Effector CD8-positive, alpha-beta T cell (primary cell): ENCODE measurements at places on chromosomes 5 and 9.

DNA sequence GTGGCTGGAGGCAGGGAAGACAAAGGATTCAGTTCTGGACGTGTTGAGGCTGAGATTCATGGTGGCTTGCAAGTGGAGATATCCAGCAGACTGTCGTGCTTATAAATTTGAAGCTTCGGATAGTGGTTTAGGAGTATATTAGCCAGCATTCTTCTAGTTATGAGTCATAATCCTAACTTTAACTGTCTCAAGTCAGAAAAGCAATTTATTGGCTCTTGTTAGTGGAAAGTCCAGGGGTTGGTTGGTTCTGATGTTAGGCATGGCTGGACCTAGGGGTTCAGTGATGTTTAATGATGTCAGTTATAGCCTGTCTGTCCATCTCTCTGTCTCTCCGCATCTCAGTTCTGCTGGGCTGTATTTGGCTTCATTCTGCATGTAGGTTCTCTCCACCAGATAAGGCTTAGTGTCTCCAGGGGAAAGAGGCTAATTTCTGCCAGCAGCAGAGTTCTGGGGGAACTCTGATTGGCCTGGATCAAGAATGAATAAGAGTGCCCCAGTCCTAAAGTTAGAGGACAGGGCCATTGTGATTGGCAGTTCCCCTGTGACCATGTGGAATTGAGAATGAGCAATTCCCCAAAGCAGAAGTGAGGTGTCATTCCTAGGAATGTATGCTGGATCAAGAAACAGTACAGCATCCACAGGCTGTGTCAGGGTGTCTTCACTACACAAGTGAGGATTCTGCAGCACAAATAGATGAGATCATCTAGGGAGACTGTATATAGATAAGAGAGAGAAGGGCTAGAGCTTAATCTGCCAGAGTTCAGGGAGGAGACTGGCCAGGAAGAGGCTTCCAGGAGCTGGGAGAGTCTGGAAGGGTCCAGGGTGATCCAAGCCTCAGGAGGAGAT lies 72.9 kb upstream of the SHB start:
- no peak for DNase-seq

GRCh38 chr5:76737846-76738245 lies 21.9 kb downstream of the F2R start:
- no peak for DNase-seq

- peak; percentile 47 for DNase-seq
Measured at GRCh38 chr9:70420441-70421271, 6.2 kb upstream of the KLF9 start.

- DNase-seq = no peak
Measured at GRCh38 chr9:88829276-88829675, 162.0 kb upstream of the S1PR3 start.

DNA sequence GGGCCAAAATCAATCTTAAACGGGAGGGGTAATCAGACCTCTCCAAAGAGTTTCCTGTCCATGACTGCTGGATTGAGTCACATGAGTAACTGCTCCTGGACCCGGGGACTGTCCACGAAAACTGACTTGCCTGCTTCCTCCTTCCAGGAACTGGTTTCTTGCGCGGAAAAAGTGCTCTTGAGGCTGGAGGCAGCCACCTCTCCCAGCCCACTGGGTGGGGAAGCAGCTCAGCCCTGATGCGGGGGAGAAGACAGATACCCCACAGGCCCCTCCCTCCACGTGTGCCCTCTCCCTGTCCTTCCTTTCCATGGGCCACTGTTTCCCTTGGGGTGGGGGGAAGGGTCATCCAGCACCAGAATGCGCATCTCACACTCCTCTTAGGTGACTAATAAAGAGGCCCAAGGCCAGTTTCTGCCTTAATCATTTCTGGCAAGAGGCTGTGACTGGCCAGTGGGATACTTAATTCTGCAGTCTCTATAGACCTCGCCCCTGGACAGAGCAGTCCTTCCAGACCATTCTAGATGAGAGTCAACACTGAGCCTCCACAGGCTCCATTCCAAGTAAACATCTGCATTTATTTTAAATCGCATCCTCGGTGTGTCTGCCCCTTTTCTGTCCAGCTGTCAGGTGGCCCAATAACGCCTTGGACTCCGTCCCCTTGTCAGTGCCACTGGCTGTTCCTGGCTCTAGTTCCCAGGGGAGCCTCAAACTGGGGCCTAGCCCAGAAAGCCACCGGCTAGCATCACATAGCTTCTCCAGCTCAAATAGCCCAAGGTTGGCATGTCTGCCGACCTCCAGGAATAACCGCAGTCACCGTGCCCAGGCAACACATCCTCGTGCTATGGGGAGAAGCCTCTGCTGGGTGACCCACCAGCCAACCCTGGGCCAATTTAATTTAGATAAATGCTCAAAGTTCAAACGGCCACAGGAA lies 12.0 kb downstream of the REXO4 start:
- DNase-seq = no peak

- no peak for DNase-seq
Measured at GRCh38 chr5:124743602-124744169, 2.8 kb downstream of the ZNF608 start.

- DNase-seq = no peak
Measured at GRCh38 chr9:132846918-132847515, 31.1 kb downstream of the AK8 start.

DNA sequence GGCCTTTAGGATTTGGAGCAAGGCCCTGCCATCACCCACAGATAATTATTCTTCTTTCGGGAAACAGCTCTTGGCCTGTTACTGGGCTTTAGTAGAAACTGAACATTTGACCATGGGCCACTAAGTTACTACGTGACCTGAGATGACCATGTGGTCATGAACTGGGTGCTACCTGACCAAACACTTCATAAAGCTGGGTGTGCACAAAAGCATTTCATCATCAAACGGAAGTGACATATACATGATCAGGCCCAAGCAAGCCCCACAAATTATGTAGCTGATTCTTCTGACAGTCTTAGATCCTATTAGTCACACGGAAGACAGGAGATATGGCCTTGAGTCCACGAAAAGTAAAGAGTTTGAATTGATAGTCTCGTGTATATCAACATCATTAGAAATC lies 130.9 kb upstream of the FBN2 start:
- DNase-seq = no peak

GRCh38 chr9:82599336-82599949 lies 463.5 kb downstream of the RASEF start:
- no peak for DNase-seq
